ENCODE measurements at places on chromosomes 5 and 9.

DNA sequence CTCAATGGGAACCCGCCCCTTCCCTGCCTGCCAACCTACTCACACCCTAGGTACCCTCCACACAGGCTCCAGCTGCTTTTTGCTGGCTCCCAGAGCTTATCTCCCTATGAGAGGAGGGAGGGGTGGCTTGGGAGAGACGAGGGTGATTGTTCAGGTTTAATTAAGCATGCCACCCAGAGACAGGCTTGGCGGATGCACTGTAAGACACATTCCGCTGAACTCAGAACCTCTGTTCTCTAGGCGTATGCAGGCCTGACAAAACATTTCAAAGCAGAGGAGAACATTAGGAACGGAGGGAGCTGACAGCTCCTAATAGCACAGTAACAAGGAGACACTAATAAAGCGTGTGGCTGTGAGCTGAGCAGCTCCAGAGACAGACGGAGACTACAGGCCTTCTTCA lies 80.1 kb downstream of the TRIM32 start:
- no peak for DNase-seq

- no peak for DNase-seq
These were observed 38.9 kb downstream of the PRRC2B start for GRCh38 chr9:131432597-131433301.

DNA sequence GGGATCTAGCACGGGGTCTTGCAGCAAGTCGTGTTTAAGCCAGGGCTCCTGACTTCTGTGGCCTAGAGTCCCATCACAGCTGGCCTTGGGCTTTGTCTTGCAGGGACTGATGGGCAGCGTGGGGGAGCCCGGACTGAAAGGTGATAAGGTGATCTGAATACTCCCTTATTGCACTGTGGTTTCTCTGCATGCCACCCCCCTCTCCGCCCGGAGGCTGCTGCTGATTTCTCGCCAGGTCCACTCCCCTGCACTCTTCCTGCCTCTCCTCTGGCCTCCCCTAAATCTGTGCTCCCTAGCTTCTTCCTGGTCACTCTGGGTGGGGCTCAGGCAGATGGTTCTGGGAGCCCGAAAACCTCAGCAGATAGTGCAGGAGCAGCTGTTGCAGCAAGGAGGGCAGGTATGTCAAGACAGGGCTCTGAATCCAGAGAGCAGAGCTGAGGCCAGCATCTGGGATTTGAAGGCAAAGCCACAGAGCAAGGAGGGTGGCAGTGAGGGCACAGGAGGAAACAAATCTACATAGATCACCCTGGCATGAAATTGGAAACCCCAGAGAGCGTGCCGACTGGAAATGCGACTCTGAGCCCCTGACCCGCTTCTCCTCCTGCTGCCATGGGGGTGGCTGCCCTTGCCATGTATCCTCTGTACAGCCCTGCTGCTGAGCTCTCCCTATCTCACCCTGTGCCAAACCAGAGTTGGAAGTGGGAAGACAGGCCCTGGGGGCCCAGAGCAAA lies 76.5 kb downstream of the COL27A1 start:
- DNase-seq: no peak

DNA sequence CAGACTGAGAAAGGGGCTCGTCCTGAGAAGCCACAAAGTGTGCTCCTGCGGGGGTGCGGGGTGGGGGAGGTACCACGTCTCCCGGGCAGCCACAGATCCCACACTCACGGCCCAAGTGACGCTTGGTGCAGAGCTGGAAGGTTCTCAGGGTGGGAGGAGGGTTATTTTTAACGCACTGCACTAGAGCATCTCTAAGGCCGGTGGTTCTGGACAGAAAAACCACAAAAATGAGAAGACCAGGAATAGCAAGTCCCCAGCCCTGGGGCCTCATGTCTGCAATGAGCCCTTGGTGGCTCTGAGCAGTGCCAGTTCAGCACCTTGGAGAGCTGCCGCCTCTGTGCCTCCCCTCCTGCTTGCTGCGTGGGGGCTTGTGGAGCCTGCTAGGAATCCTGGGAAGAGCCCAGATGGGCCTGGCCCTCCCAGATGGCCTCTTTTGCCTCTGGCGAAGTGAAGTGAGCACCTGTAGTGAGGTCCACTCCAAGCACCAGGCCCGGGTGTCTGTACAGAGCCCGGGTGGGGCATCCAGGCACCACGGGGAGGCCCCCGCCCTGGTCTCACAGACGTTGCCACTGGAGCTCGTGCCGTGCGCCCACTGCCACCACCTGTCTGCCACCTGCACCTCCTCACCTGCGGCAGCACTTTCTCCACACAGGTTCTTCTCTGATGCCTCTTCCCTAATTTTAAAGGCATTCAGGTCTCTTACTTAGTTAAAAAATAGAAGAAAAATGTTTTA lies 48.9 kb upstream of the CACNA1B start:
- DNase-seq: no peak

DNA sequence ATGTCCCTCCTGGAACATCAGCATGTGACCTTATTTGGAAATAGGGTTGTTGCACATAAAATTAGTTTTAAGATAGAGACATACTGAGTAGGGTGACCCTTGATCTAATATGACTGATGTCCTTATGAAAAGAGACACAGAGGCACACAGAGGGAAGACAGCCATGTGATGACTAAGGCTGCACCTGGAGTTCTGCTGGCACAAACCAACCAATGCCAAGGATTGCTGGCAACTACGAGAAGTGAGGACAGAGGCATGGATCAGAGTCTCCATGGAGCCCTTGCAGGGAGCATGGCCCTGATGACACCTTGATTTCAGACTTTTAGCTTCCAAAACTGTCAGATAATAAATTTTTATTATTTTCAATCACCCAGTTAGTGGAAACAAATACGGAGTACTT lies 101.9 kb downstream of the FBXL7 start:
- DNase-seq: no peak
